ENCODE measurements at places on chromosomes 6 and 20.

- DNase-seq, result no peak
Observed at GRCh38 chr6:6588924-6589709, 597 bp downstream of the LY86 start.

- DNase-seq, result no peak
Observed at GRCh38 chr6:139198529-139199288, 63.8 kb downstream of the HECA start.

DNA sequence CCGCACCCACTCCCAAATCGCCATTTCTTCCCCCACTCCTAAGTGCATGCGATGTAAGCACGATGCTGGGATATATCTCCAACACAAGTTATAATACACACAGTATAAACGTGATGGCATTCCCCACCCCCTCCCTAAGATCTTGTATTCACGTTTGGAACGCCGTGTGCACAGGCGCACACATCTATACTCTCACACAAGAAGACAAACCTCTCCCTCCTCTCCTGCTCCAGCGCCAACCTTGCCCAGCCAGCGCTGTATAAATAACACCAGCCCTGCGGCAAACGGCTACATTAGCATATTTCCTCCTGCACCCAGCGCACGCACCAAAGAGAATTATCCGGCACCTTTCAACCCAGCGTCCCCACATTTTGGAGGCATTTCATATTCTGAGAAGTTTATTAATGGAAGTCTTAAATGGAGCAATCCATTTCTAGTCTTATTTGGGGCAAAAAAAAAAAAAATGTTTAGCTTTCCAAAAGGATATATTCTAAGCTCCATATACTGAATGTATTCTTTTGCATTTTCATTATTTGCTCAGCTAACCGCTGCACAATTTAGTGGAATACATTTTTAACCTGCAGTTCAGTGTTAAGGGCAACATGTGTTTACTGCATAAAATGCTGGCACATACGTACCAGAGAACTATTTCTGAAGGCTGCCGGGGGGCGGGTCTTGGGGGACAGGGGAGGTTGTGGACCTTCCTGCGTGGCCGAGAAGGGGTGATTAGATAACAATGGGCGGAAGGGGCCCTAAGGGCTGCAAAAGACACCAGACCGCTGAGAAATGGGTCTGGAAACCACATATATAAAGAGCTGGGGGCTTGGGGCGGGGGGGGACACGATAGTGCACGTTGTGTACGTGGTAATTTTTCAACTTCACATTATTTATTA lies 1.1 kb upstream of the SLC22A23 start:
- DNase-seq, result no peak

DNA sequence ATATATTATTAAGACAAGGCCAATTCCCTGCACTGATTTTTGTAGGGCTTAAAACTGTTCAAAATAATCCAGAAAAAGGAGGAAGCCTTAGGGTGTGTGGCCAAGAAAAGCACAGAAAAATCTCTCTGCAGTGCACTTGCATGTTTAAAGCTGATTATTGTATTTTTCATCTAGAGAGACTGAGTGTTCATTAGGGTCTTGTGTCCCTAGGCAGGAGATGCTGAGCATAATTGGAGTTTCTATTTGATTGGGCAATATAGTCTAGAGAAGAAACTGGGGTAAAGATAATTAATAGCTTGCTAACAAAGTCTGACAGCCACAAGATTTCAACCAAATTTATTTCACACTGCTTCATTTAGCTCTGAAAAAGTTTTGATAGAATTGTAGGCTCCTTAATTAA lies 2.4 kb downstream of the FLRT3 start:
- DNase-seq, result no peak

- no peak for DNase-seq
Observed at GRCh38 chr6:77318256-77318655, 145.0 kb downstream of the HTR1B start.

DNA sequence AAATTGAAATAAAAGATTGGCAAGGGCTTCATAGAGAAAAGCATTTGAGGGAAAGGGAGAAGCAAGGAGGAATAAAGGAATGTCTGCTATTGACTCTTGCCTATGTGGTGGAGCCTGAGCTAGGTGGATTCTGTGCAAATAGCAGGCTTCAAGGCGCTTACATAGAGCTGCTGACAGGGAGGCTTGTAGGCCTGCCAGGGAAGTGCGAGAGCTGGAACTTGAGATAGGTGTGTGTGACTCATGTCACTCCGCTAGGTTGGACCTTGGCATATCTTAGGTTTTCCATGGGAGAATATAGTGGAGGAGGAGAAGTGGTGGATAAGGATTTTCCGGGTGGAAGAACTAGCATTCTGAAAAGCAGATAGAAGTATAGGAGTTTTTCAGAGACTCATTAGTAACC lies 14.0 kb downstream of the SNRNP48 start:
- no peak for DNase-seq

DNA sequence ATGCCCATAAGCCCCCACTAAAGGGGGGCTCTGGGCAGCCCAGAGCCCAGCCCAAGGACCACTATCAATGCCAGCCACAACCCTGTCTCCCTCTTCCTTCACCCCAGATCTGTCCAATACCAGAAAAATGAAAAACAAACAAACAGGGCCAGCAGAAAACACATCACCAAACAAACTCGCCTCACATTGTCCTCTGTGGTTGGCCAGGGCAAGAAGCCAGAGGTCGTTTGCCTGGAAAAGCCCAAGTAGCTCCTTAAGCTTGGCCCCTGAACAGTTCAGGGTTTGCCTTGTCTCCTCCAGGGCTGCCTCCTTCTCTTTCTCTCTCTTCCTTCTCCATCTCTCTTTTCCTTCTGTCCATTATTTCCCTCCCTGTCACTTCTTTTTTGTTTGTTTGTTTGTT lies 10.1 kb upstream of the SCUBE3 start:
- no peak for DNase-seq

- no peak for DNase-seq
Observed at GRCh38 chr20:53045941-53046340, 73.8 kb downstream of the TSHZ2 start.

GRCh38 chr6:39911513-39912125 lies 22.6 kb downstream of the MOCS1 start:
- no peak for DNase-seq

GRCh38 chr6:89750338-89750737 lies 69.3 kb downstream of the MDN1 start:
- DNase-seq, result no peak

- DNase-seq, result no peak
Observed at GRCh38 chr20:23200413-23200812, 114.3 kb upstream of the CD93 start.

- no peak for DNase-seq
Observed at GRCh38 chr6:147867433-147868226, 359.1 kb downstream of the SAMD5 start.

DNA sequence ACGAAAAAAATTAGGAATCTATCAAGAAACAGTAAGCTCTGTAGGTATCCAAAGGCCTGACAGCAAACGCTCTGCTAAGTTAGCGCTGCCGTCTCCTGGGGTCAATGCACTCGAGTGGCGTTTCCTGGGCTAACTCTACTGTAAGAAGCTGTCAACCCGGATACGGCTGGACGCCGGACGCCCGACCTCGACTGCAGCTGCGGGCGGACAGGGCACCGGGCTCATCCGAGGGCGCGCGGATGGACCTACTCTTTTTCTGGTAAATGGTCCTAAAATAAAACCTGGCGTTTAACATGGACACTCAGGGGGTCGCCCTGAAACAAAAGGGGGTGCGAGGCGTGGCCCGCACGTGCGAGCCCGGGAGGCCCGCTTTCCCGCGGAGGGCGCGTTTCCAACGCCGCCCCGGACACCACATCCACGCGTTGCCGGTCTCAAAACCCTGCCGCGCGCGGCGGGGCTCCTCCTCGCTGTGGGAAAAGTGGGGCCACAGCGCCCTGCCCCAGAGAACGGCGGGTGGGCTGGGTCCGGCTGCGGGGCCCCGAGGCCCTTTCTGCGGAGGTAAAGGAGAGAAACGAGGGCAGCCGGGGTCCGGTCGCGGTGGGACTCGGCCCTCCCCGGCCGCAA lies 537 bp downstream of the TCP1 start:
- no peak for DNase-seq

DNA sequence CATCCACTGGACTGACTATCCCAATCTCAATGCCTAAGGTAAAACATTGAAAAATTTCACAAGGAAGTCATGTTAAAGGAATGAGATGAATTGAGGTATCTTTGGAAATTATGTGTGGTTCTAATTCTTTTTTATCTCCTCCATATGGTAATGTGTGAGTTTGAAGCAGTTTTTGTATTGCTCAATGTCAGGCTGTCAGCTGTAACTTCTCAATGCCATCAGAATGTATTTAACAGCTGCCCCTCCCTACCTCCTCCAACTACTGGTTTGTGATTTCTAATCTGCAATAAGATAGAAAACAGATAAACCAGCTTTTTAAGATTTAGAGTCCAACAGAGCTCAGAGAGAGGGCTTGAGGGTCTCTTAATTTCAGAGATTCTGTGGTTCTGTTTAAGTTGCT lies 1005.8 kb upstream of the ADGRB3 start:
- DNase-seq, result no peak

DNA sequence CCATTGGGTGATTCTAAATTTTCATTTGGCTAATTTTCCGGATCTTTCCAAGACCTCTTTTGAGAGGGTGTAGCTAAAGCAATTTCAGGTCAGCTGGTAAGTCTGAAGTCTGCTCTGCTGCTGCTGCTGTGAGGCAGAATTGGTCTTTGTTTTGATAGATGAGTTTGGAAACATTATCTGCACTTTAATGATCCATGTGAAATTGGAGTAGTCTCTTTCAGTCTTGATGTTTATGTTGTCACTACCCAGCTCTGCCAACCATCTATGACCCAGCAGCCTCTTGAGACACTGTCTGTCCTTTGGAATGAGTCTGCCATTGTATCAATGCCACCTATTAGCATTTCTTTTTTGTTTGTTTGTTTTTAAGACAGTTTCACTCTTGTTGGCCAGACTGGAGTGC lies 44.1 kb downstream of the TXNDC5 start:
- no peak for DNase-seq

DNA sequence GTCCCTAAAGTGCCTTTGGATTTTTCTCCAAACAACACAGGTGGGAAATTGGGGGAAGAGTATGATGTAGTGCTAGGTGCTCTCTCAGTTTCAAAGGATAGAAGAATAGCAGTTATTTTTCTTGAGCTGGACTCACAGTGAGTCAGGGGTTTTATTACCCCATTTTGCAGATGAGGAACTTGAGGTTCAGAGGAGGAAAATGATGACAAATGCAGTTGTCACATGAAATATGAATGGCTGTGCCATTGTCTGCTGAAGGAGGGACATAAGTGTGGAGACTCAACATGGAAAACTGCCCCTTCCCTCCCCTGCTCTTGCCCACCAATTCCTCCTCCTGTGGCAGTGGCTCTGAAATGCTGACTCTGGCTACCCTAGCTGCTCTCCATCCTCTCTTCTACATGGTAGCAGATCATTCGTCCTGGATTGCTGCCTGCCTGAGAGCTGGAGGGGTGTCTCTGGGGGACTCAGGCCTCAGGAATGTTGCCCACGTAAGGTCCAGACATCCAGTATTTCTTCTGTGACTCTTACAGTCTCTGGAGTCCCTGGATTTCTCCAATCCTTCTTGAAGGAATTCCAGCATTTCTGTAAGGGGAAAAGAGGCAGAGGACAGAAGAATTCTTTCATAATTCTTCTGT lies 37.6 kb upstream of the EPB41L1 start:
- DNase-seq, result no peak

- DNase-seq, result no peak
Observed at GRCh38 chr6:156917213-156917612, 140.0 kb downstream of the ARID1B start.

- DNase-seq, result no peak
Observed at GRCh38 chr6:142478117-142478516, 176.3 kb downstream of the ADGRG6 start.

DNA sequence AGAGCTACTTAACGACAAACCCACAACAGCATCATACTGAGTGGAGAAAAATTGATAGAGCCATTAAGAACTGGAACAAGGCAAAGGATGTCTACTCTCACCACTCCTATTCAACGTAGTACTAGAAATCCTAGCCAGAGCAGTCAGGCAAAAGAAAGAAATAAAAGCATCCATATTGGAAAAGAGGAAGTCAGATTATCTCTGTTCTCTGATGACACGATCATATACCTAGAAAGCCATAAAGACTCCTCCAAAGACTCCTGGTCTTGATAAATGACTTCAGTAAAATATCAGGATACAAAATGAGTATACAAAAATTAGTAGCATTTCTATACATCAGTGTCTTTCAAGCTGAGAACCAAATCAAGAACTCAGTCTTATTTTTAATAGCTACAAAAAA lies 17.0 kb upstream of the FHL5 start:
- no peak for DNase-seq

GRCh38 chr6:72151742-72152141 lies 265.4 kb downstream of the RIMS1 start:
- DNase-seq, result no peak

- no peak for DNase-seq
Observed at GRCh38 chr20:16491294-16491905, 81.8 kb downstream of the KIF16B start.

- no peak for DNase-seq
Observed at GRCh38 chr6:158905277-158905676, 86.1 kb upstream of the EZR start.

GRCh38 chr6:170189236-170189635 lies 101.6 kb downstream of the DLL1 start:
- no peak for DNase-seq

- DNase-seq, result no peak
Observed at GRCh38 chr6:72382602-72383529, 239.0 kb upstream of the KCNQ5 start.

- DNase-seq, result no peak
Observed at GRCh38 chr20:33777816-33778215, 33.3 kb upstream of the CHMP4B start.

DNA sequence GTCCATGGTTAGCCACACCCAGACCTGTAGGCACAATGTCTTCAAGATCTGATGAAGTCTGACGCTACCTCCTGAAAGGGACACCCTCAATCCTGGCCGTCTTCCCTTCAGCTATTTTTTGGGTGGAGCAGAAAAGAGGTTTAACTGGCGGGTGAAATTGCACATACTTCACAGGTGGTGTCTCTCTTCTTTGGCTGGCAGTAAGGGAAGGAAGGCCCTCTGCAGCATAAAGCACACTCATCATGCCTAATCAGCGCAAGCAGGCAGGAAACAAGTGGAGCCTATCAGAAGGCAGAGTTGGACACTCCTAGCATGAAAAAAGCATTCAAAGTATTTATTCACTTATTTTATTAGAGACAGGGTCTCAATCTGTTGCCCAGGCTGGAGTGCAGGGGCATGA lies 32.9 kb downstream of the PNLDC1 start:
- DNase-seq, result no peak

GRCh38 chr20:44026647-44027342 lies 112.1 kb downstream of the TOX2 start:
- no peak for DNase-seq

Data from stimulated activated CD4-positive, alpha-beta T cell treated with anti-CD3 and anti-CD28 coated beads, Interleukin-12 subunit alpha, Interleukin-12 subunit beta, amount 100 ng/mL, for 48 hours (primary cell).